ENCODE measurements at places on chromosomes 6 and 20. TPM values are rescaled to one million over a fixed set of nuclear protein-coding genes. Genes with fewer than 3 reads are reported as not detected.

NINL gene
- 7.5 TPM for total RNA-seq

GRCh38 chr6:97081010-97081590 is 156.6 kb downstream of the KLHL32 start:
- no peaks in the 10 kb centered on the region for H3K36me3 ChIP-seq
- no peaks in the 10 kb centered on the region for H3K27me3 ChIP-seq
- H3K4me1 ChIP-seq: peaks cover 6% of the 10 kb centered on the region
- DNase-seq: no peak
- no peak overlapping the region for H3K4me3 ChIP-seq
- no peak overlapping the region for H3K27ac ChIP-seq

HLA-DRA gene
- total RNA-seq: 20.8 TPM

DNA sequence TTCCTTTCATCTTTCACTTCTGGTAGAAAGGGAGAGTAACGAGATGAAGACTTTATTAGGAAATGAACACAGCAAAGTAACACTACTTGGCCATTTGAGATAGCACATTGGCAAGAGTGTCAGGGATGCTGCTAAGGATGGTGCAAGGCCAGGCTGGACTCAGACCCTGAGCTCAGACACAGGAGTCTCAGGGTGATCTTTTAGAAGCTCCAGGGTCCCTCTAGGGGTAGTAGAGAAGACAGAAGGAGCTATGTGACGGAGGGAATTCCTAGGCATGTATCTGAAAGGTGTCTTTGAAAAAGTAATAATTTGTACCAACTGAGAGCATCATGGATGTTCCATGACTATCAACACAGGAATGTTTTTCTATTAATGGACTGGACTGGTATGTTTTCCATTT is 436.5 kb downstream of the DHX35 start:
- H3K4me3 ChIP-seq: no peak overlapping the region
- no peaks in the 10 kb centered on the region for H3K4me1 ChIP-seq
- DNase-seq: no peak
- H3K27me3 ChIP-seq: no peaks in the 10 kb centered on the region
- H3K27ac ChIP-seq: no peak overlapping the region

Measured in activated T-helper 2 cell treated with anti-CD3 and anti-CD28 coated beads, Interferon-gamma antibody, Interleukin-2, Interleukin-4, amounts not matched to agents 10 μg/mL and 5 μg/mL and 100 μg/mL, durations not matched to agents 14 hours and 24 hours and 36 hours (primary cell).